Right lobe of liver (tissue), 6 donors: ENCODE measurements at places on chromosomes 2 and 18. TPM values are rescaled to one million over a fixed set of nuclear protein-coding genes. Genes with fewer than 3 reads are reported as not detected.

- DNase-seq, result no peak
Observed at GRCh38 chr18:79866889-79867574, 69.3 kb downstream of the KCNG2 start.

DNA sequence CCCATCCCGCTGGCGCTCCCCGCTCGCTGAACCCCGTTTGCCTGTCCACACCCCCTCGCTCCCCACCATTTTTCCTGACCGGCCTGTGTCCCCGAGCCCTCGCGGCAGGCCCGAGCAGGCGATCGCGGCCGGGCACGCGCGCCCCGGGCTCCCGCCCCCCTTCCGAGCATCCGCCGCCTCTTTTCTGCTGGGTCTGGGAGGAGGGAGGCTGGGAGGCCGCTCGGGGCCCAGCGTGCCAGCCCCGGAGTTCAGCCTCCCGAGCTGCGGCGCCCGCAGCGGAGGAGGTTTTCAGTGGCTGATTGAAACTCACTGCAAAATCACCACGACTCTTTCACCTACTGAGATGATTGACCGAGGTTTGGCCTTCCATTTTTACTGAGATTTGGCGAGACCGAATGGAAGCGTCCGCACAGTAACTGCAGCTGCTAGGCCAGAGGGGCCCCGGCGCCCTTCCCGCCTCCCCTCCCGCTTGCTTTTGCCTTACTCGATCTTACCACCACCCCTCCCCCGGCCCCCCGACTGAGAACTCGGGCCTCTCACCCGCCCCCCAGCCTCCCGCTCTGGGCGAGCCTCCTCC lies 4.8 kb downstream of the SOX11 start:
- no peak for DNase-seq

- no peak for DNase-seq
Observed at GRCh38 chr18:21933931-21934765, 193.6 kb downstream of the MIB1 start.

GRCh38 chr2:72576861-72577260 lies 249.0 kb downstream of the EXOC6B start:
- DNase-seq, result no peak

DNA sequence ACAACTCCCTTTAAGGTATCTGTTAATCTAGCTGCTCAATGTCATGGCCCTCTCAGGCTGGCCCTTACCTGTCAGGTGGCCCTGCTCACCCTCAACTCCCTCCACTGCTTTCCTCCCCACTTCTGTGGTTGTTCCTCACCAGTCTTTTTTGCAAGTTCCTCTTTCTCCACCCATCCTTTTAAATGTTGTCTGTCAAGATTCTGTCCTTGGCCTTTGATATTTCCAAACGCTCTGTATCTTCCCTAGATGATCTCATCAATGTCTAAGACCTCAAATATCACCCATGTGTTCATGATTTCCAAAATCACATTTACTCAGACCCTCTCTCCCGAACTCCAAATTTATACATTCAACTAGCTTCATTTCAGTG lies 3.5 kb downstream of the PTPN2 start:
- DNase-seq, result no peak

- DNase-seq, result peak; percentile 45
Observed at GRCh38 chr2:67215214-67216055, 181.7 kb upstream of the ETAA1 start.

GRCh38 chr2:202036601-202037037 lies 3.0 kb downstream of the FZD7 start:
- DNase-seq, result no peak

- no peak for DNase-seq
Observed at GRCh38 chr18:58097907-58098166, 53.8 kb downstream of the NEDD4L start.

DNA sequence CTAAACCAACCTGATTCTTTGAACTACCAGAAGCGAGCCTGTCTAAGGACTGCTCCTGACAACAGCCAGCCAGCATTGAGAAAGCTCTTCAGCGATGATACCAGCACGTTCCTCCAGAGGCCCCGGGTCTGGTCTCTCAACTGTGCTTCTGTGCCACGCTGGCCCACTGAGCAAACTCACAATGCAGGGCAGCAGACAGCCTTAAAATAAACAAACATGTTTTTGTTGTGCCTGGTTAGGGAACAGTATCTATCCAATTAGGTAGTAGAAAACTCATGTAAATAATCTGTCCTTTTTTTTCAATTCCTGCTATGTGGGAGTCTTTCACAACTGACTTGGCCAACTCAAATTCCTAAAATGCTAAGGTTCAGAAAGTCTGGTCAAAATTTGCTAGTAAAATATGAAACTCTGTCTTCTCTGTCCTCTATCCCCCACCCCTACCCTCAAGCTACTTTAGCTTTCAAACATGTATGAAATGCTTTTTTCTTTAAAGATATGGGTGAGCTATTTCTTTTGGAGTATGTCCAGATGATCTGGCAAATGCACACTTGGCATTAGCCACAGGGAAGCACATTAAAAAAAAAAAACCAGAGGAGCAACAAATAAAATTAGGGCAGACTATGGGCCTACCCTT lies 21.4 kb upstream of the EML4 start:
- peak; percentile 64 for DNase-seq

DNA sequence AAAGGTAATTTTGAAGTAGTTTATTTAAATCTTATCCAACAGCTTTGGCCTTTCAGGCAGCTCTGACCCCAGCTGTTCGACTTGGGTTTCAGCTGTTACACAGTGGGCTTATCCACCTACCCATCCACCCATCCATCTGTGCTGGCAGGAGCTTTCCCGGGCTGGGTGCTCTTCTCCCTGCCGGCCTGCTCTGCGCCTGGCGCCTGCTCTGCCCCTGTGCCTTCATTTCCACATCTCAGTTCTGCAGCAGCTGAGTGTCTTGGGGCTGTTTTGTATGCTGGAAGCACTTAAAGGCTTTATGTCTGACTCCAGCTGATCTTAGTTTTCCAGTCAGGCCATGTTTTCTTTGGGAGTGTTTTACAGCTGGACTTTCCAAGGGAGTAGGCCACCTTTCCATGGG lies 24.2 kb downstream of the LDLRAD4 start:
- DNase-seq, result peak; percentile 30

DNA sequence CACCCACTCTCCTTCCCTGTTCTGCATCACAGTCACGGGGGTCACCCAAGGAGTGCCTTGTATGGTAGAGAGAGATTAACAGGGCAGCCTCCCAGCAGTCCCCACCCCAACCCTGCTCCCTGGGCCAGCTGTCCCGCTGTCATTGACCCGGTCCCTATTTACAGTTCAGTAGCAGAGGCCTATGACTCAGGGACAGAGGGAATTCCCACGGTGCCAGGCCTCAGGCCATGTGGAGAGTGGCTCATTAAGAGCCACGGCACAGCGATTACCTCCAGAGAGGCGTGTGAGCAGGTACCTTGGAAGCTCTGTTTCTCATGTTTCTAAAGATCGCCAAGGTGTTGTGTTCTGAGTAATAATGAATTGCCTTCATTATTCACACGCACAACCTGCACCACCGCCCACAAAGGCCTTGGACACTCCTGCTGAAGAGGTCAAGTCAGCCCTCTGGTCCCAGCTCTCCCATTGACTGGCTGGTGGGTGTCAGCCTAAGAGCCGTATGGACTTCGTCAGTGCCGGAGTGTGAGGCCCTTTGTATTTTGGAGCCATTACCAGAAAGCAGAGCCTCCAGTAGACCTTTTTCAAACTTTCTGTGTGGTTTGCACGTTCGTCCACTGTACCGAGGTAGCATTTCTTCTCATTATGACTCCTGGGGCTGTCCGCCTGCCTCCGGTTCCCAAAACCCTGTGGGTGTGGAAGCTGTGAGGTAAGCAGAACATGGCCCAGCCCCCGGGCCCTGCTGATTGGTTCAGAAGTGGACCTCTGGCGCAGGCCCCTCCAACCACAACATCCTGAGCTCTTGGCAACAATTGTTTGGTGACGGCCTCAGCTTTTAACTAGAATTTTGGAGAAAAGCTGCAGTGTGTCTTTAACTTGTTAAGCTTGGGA lies 47.0 kb downstream of the SERTAD2 start:
- peak; percentile 85 for DNase-seq

DNA sequence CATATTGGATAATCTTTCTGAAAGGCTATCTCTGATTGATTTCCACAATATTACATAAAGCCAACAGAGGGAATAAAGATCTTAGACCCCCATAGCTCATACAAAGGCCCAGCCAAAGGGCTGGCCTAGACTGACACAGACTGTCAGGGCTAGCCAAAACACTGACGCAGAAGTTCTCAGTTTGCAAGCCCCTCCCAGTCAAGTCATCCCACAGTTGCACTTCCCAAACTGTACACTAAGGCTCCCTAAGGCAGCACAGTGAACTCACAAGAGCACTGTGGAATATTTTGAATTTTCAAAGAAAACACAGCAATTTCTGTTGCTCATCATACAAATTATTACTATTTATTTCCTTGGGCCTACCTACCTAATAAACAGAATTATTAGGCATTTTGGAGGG lies 244.9 kb downstream of the SP3 start:
- no peak for DNase-seq

- DNase-seq, result no peak
Observed at GRCh38 chr18:63850020-63850419, 37.5 kb upstream of the SERPINB2 start.

DNA sequence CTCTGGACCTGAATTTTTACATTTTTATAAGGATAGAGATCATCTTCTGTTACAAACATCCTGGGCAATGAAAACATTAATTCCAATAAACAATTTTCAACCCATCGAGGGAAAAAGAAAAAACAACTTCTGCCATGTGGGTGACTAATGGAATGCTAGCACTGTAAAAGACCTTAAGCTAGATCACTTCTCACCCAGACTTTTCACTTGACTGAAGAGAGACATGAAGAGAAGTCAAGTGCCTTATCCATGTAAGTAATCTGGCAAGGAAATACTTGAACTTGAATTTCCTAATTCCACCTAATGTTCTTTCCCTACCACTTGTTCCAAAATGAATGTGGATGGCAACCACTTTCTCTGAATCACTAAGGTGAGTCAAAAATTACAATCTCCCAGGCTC lies 98.3 kb upstream of the ACVR1C start:
- no peak for DNase-seq

Gene SLC4A3
- total RNA-seq, result 0.42 TPM

Gene ASXL3
- 0.12 TPM for total RNA-seq

Gene GPR17
- not detected for total RNA-seq

Gene DUSP2
- 1.7 TPM for total RNA-seq
